ENCODE measurements at places on chromosomes 11 and 22.

GRCh38 chr11:115348416-115348815 lies 155.8 kb downstream of the CADM1 start:
- DNase-seq = no peak

DNA sequence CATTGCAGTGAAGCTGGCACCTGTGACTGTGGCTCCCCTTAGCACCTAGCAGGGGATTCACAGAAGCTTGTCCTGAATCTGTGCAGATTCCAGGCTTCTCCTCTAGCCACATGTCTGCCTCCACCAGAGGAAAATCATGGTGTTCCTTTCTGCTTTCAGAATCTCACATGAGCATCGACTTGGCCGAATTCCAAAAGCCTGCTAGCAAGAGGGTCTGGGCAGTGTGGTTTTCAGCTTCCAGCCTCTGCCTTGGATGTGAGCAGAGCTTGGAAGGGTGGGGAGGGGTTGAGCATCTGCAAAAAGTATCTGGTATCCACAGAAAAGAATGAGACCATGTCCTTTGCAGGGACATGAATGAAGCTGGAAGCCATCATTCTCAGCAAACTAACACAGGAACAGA lies 911.1 kb downstream of the TBC1D22A start:
- DNase-seq = no peak

DNA sequence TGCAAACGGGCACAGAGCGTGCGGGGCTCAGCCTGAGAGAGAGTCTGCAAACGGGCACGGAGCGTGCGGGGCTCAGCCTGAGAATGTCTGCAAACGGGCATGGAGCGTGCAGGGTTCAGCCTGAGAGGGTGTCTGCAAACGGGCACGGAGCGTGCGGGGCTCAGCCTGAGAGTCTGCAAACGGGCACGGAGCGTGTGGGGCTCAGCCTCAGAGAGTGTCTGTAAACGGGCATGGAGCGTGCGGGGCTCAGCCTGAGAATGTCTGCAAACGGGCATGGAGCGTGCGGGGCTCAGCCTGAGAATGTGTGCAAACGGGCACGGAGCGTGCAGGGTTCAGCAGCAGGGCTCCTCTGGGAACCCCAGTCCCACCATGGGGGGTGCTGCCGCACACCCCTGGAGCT lies 13.5 kb downstream of the PHRF1 start:
- DNase-seq = no peak

DNA sequence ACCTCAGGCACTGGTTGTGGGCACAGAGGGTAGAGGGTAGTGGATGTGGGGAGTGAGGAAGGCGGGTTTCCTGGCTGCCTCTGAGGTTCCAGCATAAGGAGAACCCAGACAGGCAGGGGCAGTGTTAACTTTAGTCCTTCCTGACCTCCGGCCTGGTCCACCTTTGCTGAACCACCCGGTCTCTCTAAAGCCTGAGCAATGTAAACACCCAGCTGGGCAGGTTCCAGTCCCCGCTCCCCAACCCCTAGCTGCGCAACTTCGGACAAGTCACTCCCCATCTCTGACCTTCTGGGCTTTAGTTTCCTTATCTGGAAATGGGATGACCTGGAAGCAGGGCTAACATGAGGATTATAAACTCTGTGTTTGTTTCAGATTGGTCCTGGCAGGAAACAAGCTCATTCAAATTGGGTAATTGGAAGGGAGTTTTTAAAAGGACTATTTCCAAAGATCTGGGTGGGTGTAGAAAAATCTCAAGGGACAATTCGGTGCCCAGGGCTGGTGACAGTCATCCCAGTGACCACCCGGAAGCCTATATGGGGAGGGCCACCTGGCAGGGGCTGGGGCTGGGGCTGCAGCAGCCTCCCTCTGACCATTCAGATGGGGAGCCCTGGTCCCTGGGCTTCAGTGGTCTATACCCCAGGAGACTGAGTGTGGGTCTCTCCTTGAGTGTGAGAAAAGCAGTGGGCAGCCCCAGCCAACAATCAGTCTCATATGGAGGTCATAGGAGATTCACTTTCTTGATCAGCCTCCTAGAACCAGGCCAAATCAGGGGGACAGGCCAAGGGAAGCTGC lies 108.3 kb upstream of the SYT13 start:
- no peak for DNase-seq

DNA sequence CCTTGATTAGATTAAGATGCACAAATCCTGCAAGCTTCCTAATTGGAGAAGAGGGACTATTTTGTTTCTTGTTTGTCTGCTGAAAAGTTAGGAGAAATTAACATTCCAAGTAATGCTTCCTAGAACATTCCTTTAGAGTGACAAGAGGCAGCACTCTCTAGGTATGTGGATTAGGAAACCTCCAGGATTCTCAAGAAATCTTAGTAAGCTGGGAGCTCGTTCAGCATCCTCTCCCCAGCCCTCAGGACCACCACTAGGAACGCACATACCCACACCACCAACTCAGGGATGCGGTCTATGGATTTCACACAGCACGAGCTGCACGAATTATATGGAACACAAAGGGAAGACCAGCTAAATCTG lies 52.9 kb downstream of the NCAPD3 start:
- DNase-seq = no peak

- no peak for DNase-seq
These were observed 28.8 kb downstream of the PRDM10 start for GRCh38 chr11:129973809-129974208.

DNA sequence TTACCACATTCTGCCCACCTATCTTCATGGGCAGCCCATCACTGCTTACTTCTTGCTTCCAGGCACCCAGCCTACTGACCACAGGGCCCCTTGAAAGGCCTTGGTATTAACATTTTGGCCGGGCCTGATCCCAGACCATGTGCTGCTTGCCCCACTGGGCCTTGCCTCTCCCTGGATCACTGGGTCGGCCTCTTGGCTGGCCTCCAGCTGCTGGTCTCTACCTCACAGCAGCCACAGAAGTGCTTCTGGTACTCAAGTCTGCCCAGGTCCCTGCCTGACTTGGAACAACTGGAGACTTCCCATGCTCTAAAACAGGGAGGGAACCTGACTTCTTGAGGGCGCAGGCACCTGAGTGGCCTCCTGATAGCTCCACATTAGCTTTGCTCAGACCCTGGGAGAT lies 63.6 kb downstream of the THAP12 start:
- DNase-seq = no peak

All from T1000 (cell line).